NCI-H2107 (cell line): ENCODE measurements at places on chromosomes 12 and 14.

GRCh38 chr14:102731871-102732800 lies 45.1 kb upstream of the TRAF3 start:
- DNase-seq, result no peak

- no peak for DNase-seq
These were observed 30.7 kb upstream of the CEBPE start for GRCh38 chr14:23149745-23150144.

DNA sequence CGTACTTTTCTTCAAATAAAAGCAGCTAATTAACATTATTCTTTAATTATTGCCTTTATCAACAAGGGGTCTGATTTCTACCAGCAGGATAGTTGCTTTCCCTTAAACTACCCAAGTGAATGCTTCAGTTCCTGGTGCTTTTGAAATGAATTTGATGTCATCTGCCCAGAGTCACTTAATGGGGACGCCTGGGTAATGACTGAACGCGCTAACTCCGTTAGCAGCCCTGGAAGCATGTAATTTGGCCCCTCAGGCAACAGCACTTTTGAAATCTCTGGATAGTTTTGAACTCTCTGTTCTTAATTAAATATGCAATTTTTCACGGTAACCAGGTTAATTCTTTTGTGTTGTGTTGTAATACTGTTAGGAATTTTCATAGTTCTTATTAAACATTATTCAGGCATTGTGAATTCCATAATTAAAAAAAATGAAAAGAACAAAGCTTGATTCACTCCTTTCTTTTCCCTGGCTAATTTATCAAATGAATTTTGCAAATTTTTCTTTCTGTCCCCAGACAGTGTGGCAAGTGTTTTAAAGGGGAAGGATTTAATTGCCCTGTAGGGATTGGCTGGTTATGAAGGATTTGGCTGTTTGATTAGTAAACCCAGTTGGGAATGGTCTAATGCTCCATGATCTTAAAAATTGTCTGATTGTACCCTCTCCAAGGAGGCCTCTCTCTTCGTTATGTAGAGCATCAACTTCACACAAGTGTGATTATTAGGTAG lies 137.5 kb upstream of the MYL2 start:
- DNase-seq, result no peak

- no peak for DNase-seq
These were observed 11.4 kb downstream of the MMP14 start for GRCh38 chr14:22847661-22848341.
